ENCODE measurements at places on chromosomes 13 and 19.

- no peak for DNase-seq
Observed at GRCh38 chr13:105083992-105084391, 1451.5 kb downstream of the EFNB2 start.

DNA sequence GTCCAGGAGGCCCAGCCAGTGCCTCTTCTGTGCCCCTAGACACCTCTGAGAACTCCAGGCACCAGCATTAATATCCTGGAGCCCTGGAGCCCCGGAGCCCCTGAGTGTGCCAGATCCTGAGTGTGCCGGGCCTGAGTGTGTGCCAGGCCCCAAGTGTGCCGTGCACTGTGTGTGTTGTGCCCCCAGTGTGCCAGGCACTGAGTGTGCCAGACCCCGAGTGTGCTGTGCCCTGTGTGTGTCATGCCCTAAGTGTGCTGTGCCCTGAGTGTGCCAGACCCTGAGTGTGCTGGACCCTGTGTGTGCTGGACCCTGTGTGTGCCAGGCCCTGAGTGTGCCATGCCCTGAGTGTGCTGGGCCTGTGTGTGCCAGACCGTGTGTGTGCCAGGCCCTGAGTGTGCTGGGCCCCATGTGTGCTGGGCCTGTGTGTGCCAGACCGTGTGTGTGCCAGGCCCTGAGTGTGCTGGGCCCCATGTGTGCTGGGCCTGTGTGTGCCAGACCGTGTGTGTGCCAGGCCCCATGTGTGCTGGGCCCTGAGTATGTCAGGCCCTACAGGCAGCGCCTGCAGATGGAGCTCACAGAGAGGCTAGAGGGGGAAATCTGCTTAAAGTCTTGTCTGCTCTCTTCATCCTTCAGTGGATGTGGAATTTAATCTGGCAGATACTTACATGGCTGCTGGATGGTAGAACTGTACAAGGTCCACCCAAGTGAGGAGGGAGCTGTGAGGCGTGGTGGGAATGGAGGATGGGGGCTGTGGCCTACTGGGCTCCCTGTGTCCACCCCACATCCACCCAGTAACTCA lies 53.9 kb downstream of the C13orf46 start:
- DNase-seq: no peak

DNA sequence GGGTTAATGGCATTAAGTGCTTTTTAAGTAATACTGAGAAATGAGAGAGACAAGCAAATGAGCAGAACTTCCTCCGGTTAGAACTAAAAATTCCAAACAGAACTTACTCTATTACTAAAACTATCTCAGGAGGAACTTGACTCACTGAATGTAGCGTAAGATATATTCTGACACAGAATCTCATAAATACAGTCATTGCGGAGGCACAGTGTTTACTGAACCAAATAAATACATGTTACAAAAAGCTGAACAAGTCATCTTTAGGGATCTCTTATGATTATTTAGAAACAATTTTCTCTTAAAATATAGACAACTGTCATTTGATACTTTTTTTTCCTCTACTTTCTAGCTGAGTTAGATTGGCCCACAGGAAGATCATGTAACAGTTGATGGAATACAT lies 283.1 kb downstream of the KLF12 start:
- no peak for DNase-seq

GRCh38 chr13:85816413-85816812 lies 17.2 kb upstream of the SLITRK6 start:
- DNase-seq: no peak

- DNase-seq: no peak
Observed at GRCh38 chr13:38900188-38900587, 90.4 kb downstream of the STOML3 start.

DNA sequence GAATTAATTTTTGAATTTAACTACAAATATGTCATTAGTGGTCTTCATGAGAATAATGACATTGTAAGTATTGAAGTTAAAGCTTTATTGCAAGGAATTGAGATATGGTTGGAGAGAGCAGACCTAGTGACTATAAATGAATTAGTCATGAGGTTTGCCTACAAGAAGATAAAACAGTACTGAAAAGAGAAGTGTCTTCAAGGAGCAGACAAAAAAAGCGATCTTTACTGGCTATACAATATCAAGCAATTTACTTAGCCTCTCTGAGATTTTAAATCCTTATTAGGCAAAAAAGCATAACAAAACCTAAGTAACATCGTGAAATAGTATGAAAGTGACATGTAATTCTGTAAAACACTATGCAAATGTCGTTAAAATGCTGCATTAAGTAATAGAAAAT lies 435.1 kb upstream of the PCDH20 start:
- DNase-seq: no peak

DNA sequence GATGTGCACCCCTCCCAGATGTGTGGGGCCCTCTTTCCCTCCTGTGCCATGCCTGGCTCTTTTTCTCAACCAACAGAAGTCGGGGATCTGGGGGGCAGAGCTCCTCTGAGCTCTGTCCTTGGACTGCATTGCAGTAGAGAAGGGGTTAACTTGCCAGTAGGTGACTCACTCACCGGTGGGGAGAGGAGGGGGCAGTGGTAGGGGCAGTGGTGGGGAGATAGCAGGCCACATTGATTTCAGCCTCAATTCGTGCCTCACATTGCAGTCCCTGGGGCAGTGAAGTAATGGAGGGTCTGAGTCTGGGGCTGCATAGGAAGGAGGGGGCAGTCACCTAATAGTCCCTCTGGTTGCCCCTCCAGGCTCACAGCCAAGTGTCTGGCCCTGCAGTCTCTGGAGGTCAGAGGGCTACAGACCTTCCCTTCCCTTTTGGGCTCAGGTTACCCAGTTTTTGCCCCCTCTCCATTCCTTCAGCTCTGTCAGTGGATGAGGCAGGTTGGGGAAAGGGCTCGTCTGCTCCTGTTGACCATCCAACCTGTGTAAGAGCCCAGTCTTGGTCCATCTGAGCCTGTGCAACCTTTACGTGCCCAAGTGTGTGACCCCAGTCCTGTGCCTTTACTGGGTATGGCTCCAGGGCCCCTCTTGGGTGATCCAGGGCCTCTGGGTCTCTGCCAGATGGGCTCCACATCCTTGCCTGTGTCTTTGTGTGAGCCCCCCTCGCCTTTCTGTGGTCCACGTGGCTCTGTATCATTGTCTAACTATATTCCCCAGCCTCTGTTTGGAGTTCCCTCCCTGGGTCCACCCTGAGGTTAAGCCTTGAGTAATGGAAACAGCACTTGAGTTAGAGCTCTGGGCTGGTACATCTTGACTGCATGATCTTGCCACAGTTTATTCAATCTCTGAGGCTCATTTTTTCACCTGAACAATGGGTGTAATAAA lies 13.0 kb downstream of the CIC start:
- no peak for DNase-seq

- DNase-seq: no peak
Observed at GRCh38 chr13:44170731-44171130, 202.9 kb upstream of the SERP2 start.

DNA sequence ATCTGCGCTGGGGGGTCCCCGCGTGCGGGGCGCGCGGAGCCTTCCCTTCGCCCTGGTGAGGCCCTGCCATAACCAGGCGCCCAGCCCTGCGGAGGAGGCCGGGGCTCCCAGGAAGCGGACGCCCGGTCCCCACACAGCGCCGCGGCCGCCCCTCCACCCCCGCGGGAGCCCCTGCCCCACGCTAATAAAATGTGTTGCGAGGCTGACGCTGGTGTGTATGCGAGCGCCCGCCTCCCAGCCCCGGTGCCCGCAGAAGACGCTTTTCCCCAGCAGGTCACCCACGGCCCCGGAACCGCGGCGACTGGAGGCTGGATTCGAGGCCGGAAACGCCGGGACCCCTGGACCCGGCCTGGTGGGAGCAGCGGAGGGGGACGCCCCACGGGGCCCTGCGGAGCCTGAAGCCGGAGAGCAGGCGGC lies 12.1 kb upstream of the CDC34 start:
- DNase-seq: no peak

DNA sequence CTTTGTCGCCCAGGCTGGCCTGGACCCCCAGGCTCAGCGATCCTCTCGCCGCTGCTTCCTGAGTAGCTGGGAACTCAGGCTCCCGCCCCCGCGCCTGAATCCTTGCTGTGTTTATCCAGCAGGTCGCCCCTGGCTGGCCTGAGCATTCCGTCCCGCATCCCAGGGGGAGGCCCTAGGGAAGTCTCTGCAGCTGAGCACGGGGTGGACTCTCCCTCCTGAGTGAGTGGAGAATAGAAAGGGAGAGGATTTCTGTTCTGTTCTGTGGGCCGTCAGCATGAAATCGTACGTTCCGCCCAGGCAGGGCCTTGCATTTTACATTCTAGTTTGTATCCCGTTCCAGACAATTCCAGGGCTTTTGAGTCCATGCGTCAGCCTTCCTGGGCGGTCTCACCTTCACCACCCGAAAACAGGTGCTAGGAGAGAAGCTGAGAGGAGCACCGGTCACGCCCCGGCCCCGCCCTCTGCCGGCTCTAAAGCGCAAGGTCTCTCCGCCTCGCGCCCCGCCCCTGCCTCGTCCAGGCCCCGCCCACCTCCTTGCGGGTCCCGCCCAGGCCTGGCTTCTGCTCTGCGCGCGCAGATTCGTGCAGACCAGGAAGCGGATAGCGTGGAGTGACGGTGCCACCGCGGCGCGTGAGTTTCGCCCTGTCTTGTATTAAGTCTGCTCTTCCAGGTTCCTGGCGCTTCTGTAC lies at the start of gene ZNF761:
ZNF761 (plus strand) TSS at position 586 of the 689 bp plus-strand sequence. CDS start 15,285 bp downstream, outside the sequence.
- peak; percentile 97 for DNase-seq

- peak; percentile 44 for DNase-seq
Observed at GRCh38 chr13:20350819-20351218, 118.7 kb upstream of the GJB6 start.

GRCh38 chr13:51225029-51225428 lies 2.8 kb downstream of the FAM124A start:
- no peak for DNase-seq

DNA sequence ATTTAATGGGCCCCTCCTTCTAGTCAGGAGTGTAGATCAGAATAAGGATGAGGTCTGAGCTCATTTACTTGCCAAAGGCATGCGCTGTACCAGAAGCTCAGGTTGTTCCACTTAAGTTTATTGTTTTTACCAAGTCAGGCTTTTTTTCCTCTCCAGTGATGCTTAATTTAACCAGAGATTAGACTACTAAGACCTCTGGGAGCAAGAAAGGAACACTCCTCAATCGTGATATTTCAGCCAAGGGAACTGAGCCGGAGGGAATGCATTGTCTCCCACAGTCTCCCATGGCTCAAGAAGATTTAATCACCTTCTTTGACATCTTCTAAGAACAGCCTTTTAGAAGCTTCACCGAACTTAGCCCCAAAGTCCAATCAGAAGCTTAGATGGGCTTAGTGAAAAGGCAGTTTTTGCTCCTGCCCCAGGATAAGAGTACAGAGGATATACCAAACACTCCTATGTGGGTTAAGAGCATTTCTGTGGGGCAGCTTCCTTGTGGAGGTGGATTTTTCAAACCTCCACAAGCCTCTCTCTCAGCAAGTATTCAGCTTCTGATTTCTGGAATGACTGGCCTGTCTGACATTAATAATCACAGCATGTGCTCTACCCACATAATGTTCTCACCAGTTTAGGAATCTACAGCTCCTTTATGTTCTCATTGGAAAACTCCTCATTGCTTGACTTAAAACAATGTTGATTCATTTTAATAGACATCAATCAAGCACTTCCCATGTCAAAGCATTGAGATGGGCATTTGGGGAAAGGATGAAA lies 322.7 kb downstream of the SUCLA2 start:
- DNase-seq: no peak

DNA sequence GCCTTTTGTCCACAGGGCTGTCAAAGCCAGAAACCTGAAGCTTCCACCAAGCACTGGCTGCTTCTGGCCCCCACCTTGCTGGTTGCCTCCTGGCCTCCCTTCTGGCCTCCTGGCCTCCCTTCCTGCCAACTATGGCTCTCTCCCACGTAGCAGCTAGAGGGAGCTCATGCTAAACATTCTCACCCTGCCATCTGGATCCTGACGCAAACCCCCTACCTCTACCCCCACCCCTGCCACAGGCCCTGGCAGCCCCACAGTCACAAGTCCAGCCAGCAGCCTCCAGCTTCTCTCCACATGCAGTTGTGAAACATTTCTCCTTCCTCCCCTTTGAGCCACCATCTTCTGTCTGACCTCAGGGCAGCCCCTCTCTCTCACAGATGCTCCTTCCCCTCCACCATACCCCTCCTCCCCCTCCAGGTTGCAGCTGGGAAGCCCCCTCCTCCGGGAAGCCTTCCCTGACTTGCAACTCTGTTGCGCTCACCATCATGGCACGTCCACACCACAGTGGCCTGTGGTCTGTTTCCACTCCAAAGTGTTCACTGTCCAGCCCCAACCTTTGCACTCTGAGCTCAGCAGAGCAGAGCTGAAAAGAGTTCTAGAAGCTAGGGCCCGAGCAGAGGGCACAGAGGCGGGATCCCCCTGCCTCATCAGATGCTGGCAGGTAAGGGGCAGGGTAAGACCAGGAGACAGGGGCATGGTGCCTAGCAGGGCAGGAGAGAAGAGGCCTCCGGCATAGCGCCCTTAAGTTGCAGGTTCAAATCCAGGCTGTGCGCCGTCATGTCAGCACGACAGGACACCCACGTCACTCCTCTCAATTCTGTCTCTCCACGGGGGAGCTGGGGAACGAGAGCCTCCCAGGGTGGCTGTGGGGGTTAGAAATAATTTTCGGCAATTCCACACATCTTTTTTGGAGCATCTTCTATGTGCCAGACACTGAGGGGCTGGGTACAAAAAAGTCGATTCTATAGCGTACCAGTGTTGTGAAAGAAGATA lies 7.3 kb downstream of the ADGRL1 start:
- DNase-seq: no peak

- no peak for DNase-seq
Observed at GRCh38 chr13:20171364-20171763, 10.5 kb upstream of the GJA3 start.

DNA sequence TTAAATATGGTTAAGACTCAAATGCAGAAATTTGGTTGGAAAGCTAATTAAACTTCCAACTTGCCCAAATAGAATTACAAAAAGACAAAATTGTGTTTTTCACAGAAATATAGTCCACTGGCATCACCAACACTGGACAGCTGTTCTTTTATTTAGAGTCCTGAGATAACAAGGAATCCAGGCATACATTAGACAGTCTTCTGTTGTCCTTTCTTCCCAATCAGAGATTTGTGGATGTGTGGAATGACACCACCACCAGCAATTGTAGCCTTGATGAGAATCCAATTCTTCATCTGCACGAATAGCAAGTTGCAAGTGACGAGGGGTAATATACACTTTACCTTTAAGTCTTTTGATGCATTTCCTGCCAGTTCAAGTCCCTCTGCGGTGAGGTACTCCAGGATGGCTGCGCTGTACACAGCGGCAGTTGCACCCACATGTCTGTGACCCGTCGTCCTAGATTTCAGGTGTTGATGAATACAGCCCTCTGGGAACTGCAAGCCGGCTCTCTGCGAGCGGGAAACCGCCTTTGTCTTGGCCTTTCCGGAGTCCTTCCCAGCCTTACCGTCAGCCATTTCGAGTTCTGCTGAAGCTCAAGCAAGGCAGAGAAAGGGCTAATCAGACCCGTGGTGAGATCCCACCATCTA lies 14.7 kb downstream of the UBAC2 start:
- DNase-seq: no peak

GRCh38 chr19:48745208-48745995 lies 1.3 kb downstream of the IZUMO1 start:
- DNase-seq: peak; percentile 61

- no peak for DNase-seq
Observed at GRCh38 chr13:112761701-112762689, 72.2 kb downstream of the ATP11A start.

DNA sequence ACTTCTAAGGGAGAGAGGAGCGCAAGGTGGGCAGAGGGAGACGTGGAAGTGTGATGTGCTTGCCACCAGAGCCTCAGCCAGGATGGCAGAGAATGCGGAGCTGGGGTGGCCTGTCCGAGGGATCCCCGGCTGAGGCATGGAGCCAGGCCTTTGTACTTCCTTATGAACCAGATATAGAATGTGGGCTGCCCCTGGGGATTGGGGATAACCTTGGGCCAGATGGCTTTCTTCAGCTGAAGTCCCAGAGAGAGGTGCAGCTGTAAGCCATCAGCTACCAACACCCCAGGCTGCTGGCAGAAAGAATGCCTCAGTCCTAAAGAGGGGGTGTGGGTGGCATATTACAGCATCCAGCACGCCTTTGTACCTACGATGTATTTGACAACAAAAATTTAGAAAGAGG lies 25.5 kb upstream of the FBXO17 start:
- DNase-seq: no peak
